ENCODE measurements at places on chromosomes 4 and X.

DNA sequence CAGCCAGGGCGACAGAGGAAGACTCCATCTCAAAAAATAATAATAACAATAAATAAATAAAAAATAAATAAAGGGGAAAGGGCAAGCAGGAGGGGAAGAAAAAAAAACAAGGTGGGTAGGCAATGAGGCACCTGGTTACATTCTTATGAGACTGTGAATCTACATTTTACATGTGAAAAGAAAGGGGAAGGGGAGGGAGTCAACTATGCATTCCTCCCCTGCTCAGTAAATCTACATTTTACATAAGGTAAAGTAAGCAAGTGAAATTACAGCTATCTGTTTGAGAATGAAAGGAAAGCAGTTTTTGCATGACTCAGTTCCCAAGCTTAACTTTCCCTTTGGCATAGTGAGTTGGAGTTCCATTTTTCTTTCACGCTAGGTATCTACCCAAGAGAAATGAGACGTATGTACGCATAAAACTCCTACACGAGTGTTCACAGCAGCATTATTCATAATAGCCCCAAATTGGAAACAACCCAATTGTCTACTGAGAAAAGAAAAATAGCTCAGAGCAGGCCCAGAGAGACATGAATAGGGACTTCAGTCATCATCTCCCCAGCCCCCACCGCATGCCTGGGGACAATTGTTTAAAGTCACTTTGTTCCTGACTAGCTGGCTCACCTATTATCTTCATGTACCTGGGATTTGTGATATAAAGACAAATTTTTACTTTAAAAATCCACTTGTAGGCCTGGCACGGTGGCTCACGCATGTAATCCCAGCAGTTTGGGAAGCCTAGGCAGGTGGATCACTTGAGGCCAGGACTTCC lies 52.4 kb downstream of the DDX3X start:
- no peak for DNase-seq

- DNase-seq, result no peak
Observed at GRCh38 chrX:19156186-19156585, 33.9 kb upstream of the ADGRG2 start.

DNA sequence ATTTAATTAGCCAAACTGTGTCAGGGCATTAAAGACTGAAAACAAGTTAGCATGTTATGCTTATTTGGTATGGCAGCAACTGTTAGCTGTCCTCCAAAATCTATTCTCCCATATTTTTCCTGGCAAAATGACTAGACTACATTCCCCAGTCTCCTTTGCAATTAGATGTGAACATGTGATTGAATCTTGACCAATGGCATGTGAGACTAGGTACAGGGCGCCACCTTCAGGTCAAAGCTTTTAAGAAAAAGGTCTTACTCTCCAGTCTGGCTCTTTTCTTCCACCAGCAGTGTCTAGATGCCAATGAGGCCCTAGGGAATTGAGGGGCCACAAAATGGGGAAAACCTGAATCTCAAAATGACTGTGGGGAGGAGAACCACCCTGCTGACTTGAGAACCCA lies 408.2 kb downstream of the SMARCA1 start:
- no peak for DNase-seq

- DNase-seq, result no peak
Observed at GRCh38 chr4:167890226-167890625, 202.1 kb upstream of the ANXA10 start.

- DNase-seq, result no peak
Observed at GRCh38 chr4:105496899-105497298, 23.0 kb upstream of the PPA2 start.

- no peak for DNase-seq
Observed at GRCh38 chrX:14902537-14902936, 29.3 kb downstream of the MOSPD2 start.

DNA sequence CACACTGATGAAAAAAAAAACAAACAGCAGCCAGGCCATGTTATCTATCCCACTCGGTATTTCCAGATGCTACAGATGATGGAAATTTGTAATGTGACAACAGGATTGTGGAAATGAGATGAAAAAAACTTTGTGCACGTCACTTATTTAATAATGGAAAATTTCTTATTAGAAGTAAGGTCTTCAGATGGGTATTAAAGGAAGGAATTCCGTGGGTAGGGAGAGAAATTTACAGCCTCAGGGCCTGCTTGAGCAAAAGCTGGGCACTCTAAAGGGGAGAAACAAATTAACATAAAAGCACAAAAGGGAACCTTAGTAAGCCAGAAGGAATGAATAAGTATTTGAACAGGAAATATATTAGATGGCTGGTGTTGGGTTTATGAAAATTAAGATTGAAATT lies 4.2 kb upstream of the PKD2 start:
- DNase-seq, result no peak

- DNase-seq, result no peak
Observed at GRCh38 chrX:40120838-40121580, 23.3 kb upstream of the BCOR start.

GRCh38 chr4:2489081-2489805 lies 20.3 kb downstream of the RNF4 start:
- DNase-seq, result no peak

DNA sequence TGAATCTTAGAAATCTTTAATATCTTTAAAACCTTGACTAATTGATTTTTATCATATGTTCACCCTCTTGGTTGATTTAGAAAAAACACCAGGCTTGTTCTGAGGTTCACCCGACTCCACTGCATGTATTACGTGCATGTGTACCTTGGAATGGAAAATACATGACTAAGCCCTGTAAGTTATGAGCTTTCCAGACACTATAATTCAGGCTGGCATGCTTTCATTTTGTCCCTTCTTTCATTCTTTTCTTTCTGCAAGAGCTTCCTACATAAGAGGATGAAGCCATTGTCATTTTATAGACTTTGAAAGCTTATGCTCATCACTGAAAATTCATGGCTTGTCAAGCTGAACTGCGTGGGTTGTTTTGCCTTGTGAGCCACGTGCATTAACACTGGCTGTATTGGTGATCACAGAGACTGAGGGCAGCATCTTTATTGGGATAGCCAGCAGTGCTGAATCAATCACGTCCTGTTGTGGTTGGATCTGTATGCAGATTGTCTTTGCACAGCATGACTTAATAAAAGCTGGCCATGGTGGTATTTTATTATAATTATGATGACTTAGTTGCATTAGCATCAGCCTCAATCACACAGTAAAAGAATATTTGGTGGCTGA lies 141.9 kb downstream of the SLIT2 start:
- no peak for DNase-seq

- DNase-seq, result no peak
Observed at GRCh38 chrX:75038925-75039324, 113.7 kb upstream of the NEXMIF start.

GRCh38 chrX:123665197-123665596 lies 67.7 kb downstream of the THOC2 start:
- DNase-seq, result no peak

GRCh38 chrX:79259073-79259689 lies 108.0 kb downstream of the ITM2A start:
- DNase-seq, result no peak

- no peak for DNase-seq
Observed at GRCh38 chr4:16162891-16163290, 63.4 kb downstream of the TAPT1 start.

- DNase-seq, result no peak
Observed at GRCh38 chrX:30153881-30154260, 61.5 kb upstream of the MAGEB2 start.

DNA sequence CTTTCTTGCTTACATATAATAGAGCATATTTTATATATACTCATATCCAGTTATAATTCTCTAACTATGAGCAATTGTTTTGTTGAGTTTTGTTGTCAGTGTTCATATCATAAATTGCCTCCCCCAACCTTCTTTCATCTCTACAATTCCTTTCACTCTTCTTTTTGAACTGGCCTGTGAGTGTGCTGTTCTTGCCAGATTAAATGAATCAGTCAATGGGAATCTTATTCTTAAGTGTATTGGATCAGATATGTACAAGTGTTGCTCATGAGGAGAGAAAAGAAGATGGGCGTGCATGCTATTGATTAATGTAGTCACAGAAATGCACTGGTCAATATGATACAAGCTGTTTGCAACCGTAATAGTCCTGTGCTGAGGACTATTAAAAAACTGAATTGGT lies 728.1 kb upstream of the MAGEB2 start:
- DNase-seq, result no peak

- DNase-seq, result no peak
Observed at GRCh38 chr4:112550728-112551127, 34.7 kb upstream of the NEUROG2 start.

GRCh38 chrX:15142084-15142715 lies 127.7 kb downstream of the ASB9 start:
- DNase-seq, result no peak

- peak; percentile 21 for DNase-seq
Observed at GRCh38 chrX:307261-308111, 11.1 kb downstream of the GTPBP6 start.

GRCh38 chr4:168841000-168841671 lies 168.9 kb downstream of the CBR4 start:
- peak; percentile 40 for DNase-seq

DNA sequence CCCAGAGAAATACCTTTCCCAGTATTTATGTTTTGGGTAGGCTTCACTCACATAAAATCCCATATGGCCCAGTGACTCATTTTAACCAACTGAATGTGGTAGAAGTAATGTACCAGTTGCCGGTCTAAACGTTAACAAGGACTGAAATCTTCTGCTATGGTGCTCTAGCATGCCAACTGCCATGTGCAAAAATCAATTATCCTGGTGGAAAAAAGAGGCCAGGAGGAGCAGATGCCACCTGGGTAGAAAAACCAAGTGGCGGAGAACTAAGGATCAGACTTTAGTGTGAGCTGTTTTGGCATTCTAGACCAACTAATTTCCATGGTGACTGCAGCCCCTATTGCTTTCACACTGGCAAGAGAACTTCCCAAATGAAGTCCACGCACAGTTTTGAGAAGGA lies 1660.7 kb upstream of the ADGRL3 start:
- no peak for DNase-seq

DNA sequence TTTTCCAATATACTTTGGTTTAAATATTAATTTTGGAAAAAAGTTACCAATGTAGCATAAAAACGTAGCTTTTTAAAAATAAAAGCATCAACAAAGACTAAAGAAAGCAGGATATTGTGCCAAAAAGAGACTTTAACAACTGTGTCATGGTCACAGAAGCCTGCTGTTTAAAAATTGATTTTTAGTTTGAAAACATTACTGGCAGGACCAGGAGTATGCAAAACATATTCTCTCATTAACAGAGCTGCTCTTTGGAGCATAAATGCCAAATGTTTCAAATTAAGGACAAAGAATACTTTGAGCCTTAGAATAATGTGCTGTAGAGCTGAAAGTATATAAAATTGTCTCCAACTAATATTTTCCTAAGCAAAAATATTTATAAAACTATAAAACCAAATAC lies 279.0 kb downstream of the ARAP2 start:
- no peak for DNase-seq

DNA sequence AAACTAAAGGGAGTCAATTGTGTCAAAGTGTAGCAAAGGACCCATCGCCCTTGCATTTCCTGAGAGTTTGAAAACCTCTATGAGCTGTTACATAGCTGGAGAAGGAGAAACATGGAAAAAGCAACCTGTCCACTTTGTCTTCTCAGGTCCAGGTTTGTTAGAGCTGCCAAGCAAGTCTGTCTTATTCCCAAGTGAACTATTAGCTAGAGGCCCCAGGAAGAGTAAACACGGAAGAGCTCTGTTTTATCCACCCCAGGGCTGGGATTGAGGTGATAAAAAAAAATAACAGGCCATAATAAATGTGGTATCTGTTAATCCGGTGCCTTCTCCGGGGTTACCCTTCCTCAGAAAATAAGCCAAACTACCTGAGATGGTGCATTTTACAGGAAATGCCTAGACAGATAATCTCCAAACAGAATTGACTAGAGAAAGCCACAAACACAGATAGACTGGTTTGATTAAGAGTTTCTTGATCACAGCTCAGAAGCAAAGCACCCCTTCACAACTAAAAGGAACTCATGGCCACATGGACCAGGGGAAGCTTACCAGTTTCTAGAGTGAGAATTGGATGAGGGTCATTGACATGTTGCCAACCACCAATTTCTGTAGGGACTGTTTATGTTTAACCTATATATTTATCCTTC lies 35.9 kb upstream of the RELL1 start:
- no peak for DNase-seq

DNA sequence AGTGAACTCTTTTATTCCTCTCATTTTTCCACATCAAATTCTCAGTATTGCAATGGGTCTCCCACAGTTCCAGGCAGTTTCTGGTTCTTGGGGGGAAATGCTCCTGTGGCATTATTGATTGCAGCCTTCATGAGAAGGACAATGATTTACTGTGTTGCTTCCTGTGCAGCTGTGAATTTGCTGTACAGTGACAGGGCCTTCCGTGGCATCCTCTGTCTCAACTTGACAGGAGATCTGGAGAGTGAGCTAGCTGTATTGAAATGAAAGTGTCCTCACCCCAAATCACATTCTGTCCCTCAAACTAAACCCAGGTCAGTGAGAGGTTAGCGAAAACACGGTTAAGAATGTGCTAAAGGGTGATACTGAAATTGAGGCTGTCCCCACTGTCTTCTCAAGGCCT lies 77.1 kb upstream of the ATOH1 start:
- no peak for DNase-seq

- no peak for DNase-seq
Observed at GRCh38 chr4:48602763-48603162, 112.7 kb downstream of the ZAR1 start.

DNA sequence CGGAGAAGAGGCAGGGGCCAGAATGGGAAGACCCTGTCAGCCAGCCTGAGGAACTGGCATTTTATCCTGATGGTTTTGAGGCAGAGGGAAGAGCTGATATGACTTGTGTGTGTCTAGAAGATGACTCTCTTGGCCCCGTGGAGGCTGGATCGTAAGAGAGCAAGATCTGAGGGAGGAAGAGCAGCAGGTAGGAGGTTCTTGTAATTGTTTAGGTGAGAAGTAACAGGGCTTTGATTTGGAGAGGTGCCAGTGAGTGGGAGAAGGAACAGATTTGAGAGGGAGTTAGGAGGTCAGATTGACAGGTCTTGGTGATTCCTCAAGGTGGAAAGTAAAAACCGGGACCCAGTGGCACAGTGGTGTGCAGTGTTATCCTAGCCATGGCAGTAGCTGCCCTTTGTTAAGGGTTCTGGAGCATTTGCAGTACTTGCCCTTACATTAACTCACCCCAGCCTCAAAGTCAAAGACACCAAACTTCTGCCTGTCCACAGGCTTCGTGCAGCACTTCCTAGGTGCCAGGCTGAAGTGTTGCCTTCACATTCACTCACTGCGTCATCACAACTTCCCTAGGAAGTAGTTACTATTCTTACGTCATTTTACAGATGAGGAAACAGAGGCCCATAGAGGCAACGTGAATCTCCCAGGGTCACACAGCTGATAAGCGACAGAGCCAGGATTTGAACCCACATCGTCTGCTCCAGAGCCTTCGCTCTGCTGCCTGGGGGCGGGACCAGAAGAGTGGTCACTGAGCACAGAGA lies 23.7 kb downstream of the RTL5 start:
- DNase-seq, result no peak

- no peak for DNase-seq
Observed at GRCh38 chr4:10078481-10079233, 37.9 kb downstream of the WDR1 start.

- no peak for DNase-seq
Observed at GRCh38 chr4:36651253-36651652, 369.8 kb downstream of the DTHD1 start.
